T-helper 2 cell treated with Interferon-gamma antibody and Interleukin-4, amounts not matched to agents 100 ng/mL and 5 ng/mL, for 36 hours (primary cell): ENCODE measurements at places on chromosomes 6 and 20. TPM values are rescaled to one million over a fixed set of nuclear protein-coding genes. Genes with fewer than 3 reads are reported as not detected.

PNPLA1 gene
- total RNA-seq = not detected in 2 replicates

SAPCD1 gene
- total RNA-seq = 16.6 and 20.2 TPM in 2 replicates

MEA1 gene
- 63.6 and 65.6 TPM in 2 replicates for total RNA-seq

FKBP1C gene
- 1.9 and 3.1 TPM in 2 replicates for total RNA-seq

PGC gene
- total RNA-seq = not detected in 2 replicates

VTA1 gene
- total RNA-seq = 38.2 and 41.6 TPM in 2 replicates

BLCAP gene
- 31.9 and 32.0 TPM in 2 replicates for total RNA-seq

MUC21 gene
- not detected in 2 replicates for total RNA-seq

PAK1IP1 gene
- 16.1 and 17.3 TPM in 2 replicates for total RNA-seq

BANF2 gene
- not detected in 2 replicates for total RNA-seq

SPATA25 gene
- total RNA-seq = 0.52 and 1.0 TPM in 2 replicates

KIF25 gene
- not detected in 2 replicates for total RNA-seq

CFAP61 gene
- not detected in 2 replicates for total RNA-seq

HRH3 gene
- total RNA-seq = not detected in 2 replicates

VSX1 gene
- not detected in 2 replicates for total RNA-seq

PAK5 gene
- total RNA-seq = not detected in 2 replicates

MATN4 gene
- 0.16 and 0.34 TPM in 2 replicates for total RNA-seq
